ENCODE measurements at places on chromosomes 7 and 10.
A peak's percentile ranks its signal among the peaks of the same experiment; 100 is the strongest.

DNA sequence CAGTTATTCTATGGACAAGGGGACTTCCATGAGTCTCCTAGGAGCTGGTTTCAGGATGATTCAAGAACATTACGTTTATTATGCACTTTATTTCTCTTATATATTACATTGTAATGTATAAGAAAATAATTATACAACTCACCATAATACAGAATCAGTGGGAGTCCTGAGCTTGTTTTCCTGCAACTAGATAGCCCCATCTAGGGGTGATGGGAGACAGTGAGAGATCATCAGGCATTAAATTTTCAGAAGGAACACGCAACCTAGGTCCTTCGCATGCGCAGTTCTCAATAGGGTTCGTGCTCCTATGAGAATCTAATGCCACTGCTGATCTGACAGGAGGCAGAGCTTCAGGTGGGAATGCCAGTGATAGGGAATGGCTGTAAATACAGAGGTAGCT, 137.9 kb downstream of the ANKRD30A start:
- peak; percentile 5 for DNase-seq

GRCh38 chr7:14604606-14605005, 297.9 kb downstream of the DGKB start:
- peak; percentile 54 for DNase-seq

DNA sequence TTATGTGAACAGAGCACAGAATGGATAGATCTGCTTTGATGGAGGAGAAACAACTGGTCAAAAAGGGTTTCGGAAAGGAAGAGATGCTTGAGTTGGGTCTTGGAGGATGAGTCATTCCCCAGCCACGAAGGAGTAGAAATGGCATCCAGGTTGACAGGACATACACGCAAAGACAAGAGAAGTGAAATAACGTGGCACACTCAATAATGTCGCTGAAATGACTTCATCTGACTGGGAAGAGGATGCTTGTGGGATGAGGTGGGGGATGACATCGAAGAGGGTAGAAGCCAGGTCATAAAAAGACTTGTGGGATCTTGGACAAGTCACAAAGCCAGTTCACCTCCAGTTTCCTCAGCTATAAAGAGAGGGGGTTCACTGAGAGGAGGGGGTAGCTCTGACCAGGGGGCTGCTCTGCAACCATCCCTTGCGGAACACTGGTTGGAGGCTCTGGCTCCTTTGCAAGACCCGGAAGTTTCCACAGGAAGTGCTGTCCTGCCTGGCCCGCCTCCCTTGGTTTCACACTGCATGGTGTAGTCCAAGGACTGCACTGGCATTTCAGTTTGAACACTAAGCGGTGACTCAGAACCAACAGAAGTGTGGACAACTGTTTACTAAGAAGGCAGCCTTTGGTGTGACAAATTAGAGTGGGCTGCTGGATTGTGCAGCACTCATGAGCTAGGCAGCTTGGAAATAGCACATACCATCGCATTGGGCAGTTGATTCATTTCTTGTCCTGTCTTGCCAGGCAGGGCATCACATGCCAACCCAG, 189.9 kb upstream of the ADO start:
- peak; percentile 95 for DNase-seq

GRCh38 chr7:111863269-111863668, 301.0 kb upstream of the IMMP2L start:
- no peak for DNase-seq

DNA sequence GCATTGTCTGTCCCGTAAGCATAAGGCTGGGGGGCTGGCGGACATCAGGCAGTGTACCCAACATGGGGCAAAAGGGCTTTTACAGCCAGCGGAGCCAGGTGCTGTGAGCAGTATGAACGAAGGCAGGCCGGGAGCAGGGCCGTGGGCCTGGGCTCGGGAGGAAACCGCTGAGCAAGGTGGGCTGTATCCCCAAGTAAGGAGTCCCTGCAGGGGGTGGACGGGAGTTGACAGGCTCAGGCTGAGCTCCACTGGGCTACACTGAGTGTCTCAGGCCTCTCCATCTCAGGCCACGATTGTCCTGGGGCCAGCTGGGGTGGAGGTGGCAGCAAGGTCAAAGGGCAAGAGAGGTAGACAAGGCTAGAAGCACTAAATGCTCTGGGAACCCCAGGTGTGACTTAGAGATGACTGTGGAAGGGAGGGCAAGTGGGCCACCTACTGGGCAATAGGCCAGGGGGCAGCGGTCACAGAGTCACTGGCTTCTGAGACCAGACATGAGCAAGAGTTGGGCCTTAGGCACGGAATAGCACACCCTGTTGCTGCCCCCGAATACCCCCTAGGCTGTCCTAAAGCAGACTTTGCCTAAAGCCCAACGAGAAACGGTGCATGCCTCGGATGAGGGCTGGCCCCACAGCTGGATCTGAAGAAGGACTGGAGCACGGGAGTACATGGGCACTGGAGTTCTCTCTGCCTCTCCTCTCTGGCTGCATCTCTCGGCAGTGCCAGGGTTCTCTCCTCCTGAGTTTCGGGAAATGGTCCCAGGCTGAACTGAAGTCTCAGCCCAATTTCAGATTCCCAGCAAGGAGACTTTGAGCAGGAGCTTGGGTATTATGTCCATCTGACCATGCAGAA, 10.8 kb upstream of the RAMP3 start:
- DNase-seq, result no peak

GRCh38 chr10:72291019-72291532, 17.4 kb downstream of the DDIT4 start:
- no peak for DNase-seq

DNA sequence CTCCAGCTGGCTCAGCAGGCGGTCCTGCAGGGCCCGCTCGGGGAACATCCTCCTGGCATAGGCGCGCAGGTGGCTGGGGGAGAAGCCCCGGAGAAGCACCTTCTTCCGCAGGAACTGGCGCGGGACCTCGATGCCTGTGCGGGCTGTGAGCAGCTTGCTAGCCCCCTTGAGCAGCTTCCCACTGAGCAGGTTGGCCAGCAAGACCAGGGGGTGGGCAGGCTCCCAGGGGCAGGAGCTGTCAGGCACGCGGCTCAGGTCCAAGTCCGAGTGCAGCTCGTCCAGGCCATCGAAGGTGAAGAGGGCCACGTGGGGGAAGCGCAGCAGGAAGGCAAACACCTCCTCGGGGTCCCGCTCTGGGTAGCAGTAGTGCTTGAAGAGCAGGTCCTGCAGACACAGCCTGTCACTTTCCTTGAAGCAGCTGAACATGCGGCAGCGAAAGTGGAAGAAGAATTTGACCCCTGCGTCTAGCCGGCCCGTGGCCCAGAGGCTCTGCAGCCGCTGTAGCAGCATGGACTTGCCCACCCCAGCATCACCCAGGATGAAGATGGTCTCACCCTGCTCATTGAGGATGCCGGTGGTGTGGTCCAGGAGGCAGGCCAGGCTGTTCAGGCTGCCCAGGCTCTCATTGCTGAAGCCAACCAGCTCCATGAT, 26.2 kb downstream of the NOD1 start:
- no peak for DNase-seq

DNA sequence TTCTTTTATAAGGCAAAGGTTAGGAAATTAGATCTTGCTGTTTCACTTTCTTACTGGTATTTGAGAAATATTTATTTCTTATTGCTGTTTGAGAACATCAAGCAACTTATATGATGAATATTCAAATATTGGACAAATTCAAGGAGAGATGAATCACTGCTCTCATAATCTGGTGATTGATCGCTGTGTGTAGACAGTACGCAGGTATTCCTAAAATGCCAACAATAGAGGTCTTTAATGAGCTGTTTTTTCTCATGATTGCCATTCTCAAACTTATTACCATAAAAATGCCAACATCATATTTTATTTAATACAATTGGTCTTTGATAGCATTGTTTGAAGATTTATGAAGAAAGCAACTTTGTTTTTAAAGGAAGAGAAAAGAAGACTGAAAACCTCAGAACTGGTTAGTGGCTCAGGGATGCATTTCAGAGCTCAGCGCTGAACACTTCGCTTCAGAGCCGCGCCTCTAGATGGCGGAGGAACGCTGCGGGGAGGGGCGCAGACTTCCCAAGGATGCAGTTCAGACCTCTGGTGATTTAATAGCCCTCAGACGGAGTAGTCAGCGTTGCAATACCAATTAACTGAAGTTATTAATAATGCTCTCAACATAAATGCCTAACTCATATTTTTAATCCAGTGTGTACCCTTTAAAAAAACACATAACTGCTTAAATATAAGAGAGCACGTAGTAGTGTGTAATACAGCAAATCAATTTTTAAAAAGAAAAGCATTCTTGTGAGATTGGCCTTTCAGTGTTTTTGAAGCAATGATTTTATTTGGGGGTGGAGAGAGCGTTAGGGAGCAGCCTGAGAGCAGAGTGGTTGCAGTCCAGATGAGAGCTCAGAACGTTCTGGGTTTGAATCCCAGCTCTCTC, 38.5 kb upstream of the STEAP4 start:
- DNase-seq, result peak; percentile 39

DNA sequence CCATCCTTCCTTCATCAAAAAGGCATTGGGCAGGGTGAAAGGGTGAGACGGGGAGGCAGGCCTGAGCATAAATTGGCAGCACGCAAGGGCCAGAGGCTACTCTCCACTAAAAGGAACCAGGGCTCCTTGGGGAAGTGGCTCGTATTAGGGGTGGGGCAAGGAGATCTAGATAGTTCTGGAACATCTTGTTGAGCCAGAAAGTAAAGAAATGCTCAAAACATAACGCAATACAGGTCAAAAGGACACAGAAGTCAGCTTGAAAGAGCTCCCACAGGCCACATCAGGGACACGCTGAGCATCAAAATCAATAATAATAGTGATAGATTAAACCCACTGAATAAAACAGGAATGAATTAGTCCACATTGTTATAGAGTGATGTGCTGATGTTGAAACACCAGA, 203.1 kb downstream of the ELMO1 start:
- no peak for DNase-seq

DNA sequence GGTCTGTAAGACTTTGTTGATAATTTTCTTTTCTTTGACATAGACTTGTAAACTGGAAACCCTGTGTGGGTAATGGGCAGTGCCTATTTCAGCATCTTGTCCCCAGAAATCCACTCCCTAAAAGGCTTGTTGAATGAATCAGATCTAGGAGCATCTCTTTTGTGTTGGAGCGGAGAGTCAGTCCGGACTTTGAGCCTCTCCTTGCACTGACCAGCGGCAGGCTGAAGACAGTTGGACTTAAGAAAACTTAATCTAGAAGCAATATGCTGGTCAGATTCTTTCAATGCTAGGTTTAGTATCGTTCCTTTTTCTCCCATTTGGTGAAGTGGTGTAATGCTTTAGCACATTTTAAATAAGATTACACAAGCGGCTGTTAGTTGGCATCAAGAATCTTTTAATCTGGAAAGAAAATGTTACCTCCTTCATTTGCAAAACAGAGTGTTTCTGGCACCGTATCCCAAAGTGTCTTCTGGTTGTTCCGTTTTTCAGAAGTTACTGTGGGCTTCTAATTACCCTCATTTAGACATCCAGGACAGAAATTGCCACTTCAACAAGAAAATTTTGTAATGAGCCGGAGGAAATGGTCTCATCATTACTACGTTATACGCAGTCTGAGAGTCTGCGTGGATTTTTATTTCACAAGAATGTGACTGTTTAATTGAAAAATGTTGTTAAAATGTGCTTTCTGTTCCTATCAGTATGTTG, 74.7 kb downstream of the CUX1 start:
- no peak for DNase-seq

DNA sequence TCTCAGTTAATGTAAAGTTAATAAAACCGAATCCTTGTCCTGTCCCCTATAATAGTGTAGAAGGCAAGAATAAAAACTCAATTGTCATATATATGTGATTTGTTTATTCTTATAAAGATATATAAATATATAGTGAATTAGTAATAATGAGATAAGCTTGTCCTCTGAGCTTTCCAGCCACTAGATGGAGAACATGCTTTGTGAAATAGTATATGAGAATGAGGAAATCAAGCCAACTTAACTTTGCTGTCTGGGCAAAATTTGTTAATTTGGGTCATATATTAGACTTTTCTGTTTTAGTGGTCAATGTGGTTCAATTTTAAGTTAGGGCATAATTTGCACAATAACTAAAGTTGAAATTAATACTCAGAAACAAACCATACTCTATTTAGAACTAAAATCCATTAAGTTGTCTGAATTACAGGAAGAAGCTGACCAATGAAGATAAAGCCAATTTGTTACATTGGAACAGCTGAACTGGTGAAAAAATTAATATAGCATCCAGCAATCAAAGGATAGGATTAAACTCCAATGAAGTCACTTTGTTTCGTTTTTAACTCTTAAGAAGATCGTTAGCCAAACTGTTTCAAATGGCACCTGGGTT, 595.0 kb downstream of the ARL4A start:
- DNase-seq, result peak; percentile 50

GRCh38 chr7:91835826-91836368, 44.6 kb downstream of the MTERF1 start:
- DNase-seq, result peak; percentile 35

- no peak for DNase-seq
These were observed 63.1 kb downstream of the PRR15 start for GRCh38 chr7:29626730-29627129.

GRCh38 chr7:74032191-74032490, 4.2 kb downstream of the ELN start:
- DNase-seq, result peak; percentile 23

DNA sequence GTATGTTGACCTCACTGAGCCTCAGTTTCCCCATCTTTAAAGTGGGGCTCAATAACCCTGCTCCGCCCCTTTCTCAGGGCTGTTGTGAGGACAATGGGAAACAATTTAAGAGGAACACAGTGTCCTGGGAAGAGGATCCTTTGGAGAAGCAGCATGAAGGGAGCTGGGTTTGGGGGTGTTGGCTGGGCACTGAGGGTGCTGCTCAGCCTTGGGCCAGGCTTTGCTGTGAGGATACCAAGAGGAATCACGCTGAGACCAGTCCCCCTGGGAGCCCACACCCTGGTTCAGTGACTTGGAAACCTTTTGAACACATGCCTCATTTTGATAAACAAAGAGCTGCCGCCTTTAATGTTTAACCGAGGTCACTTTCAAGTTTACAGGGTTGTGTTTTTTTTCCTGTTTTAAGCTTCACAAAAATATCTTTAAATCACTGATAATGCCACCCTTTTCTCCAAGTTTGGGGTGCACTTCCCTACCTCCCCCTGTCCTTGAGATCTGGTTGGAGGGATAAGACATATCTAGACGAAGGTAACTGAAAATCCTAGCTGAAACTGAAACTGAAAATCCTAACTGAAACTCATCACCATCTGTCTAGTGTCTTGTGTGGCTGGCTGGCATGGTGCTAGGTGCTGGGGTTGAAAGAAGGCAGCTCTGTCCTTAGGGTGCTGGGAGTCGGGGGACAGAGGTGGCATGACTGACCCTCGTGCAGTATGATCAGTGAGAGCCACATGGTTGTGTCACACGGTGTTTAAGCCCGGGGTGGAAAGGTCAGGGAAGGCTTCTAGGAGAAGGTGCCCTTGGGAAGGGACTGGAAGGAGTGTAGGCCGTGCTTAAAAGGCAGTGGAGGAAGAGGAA, 27.7 kb downstream of the ZNF775 start:
- DNase-seq, result no peak

GRCh38 chr7:158763454-158764033, 58.9 kb upstream of the NCAPG2 start:
- DNase-seq, result no peak

GRCh38 chr7:129089521-129090212, 34.8 kb upstream of the TNPO3 start:
- DNase-seq, result no peak
